ENCODE measurements at places on chromosomes 1 and 21.

DNA sequence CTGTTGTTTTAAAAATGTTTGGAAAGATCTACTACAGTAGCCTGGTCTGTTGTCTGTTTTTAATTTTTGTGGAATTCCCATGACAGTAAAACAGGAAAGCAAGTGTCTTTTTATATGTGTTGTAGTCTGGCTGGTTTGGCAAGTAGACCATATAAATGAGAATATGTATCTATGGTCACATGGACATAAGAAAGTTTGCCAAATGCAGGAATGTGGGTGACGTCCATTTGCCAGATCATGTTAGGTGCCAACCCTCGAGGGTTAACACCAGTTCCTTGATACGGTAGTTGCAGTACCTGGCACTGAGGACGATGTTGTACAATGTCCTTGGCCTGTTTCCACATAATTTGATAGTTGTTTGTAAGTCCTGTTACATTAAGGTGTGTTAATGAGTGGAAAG is 6.2 kb downstream of the DAP3 start:
- no peak for DNase-seq

DNA sequence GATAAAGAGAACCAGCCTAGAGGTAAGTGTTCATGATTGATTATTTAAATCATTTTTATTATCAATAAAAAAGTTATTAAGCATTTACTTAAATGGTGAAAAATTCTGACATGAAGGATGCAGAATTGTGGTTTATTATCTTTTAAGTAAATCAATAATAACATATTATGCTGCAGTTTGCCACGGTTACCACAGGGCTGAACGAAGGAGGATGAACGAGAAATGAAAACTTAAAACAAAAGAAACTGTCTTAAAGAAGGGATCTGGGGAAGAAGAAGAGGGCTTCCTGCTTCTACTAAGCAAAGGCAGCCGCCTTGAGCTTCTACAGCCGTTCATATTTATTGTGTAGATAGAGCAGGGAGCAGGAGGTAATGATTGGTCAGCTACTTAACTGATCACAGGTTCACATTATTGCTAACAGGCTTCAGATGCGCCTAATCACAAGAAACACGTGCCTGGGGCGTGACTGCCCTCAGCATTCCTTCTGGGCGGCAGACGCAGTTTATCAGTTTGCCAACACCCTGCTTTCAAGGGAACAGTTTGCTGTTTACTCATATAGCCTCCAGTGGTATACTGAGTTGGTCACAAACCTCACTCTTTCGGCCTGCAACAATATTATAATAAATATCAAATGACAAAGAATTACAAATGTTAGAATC is 5.8 kb upstream of the FNBP1L start:
- DNase-seq, result no peak

DNA sequence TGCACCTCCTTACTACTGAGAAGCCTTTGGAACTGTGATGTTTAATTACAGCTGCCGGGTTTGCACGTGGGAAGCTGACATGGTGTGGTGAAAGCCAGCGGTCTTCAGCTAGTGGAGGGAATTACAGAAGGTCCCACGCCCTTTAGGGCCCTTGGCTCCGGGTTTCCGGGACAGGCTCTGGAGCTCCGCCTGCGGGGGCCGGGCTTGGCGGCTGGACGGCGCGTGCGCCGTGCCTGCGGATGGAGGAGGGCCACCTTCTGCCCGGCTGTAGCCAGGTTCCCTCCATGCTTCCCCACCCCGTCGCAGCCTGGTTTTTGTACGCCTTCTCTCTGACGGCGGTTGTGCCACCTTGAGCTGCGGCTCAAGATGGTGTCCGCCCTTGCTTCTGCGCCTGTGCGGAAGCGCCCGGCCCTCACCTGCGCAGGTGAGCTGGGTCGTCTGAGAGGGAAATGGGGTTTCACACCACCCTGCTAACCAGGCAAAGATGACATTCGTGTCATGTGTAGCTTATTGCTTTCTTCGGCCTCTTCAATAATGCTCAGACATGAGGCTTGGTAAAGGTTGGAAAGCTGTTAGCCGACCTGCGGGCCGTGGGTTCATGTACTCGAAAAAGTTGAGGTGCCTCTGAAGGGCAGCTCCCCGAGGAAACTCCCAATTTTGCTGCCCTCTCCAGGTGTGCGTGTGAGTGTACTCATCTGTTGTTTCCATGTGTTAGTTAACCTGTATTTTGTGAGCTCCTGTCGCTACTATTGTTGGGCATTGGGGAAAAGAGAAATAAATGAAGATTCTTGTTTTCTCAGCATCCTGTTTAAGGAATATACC is 36.6 kb upstream of the OPRD1 start:
- DNase-seq, result no peak

DNA sequence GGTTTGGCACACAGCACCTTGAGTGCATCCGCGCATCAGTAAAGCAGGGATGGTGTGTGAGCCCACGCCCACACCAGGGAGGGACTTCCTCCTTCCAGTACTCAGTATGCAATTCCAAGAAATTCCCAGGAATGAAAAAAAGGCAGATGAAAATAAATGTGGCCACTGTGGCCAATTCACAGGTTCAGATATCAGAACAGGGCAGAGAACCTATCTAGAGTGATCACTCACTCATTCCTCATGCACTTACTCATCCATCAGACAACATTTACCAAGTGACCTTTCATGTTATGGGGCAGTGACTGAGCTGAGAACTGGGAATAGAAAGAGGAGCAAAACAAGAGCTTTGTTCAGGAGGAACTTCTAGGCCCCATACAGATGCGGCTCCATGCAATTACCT is 113.7 kb downstream of the ZSCAN20 start:
- DNase-seq, result no peak

DNA sequence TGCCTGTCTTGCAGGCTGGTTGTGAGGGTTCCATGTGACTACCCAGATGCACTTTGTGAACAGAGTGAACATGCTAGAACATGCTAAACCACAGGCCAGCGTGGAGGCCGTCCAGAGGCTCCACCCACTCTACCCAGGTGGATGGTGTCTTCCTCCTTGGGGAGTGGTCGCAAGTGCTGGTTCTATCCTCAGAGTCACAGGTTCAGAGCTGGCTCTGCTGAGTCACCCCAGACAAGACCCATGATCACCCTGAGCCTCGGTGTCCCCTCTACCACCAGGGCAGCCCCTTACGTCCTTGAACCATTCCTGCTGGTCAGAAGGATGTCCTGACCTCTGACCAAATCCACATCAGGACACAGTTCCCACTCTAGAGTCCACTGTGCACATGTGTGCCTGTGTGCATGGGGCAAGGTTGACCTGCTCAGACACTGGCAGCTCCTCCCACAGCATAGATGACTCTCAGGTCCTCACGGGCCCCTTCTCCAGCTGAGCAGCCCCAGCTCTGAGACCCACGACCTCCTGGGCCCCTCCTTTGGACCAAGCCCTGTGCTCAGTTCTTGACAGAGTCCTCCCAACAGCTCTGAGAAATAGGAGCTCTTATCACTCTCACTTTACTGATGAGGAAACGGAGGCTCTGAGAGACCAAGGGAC is 391.8 kb downstream of the MATN1 start:
- DNase-seq, result no peak

- DNase-seq, result no peak
These were observed 506 bp downstream of the C1orf50 start for GRCh38 chr1:42767510-42768000.

DNA sequence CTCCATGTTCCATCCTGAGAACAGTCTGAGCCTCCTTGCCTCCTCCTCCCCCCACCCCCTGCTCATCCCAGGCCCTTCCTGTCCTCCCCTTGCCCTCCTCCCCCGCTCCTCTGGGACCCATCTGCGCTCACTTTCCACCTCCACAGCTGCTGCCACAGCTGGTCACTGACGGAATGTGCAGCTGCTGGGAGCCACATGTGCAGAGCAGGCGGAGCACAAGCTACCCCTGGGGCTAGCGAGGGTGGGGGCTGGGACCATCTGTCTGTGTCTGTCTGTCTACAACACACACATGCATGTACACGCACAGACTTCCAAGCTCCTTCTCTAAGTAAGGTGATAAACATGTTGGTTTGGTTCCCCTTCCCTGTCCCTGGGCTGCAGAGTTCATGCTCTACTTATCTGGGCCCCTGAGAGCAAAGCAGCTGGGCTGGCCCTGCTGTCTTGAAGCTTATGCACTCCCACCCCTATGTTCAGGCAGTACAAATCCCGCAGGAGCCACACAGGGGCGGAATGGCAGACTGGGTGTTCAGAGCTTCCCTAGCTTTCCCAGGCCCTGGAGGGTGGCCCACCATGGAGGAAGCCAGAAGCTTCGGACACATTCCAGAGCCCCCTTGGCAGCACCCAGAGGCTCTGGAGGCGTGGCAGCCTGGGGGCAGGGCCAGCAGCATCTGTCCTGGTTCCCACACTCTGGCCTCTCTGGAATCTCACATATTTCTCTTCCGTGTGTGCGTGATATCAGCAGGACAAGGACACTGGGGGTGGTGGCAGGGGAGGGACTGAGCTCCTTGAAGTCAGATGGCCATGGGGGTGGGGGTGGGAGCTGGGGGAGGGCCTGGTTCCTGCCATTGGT is 7.0 kb upstream of the HEYL start:
- DNase-seq, result no peak

DNA sequence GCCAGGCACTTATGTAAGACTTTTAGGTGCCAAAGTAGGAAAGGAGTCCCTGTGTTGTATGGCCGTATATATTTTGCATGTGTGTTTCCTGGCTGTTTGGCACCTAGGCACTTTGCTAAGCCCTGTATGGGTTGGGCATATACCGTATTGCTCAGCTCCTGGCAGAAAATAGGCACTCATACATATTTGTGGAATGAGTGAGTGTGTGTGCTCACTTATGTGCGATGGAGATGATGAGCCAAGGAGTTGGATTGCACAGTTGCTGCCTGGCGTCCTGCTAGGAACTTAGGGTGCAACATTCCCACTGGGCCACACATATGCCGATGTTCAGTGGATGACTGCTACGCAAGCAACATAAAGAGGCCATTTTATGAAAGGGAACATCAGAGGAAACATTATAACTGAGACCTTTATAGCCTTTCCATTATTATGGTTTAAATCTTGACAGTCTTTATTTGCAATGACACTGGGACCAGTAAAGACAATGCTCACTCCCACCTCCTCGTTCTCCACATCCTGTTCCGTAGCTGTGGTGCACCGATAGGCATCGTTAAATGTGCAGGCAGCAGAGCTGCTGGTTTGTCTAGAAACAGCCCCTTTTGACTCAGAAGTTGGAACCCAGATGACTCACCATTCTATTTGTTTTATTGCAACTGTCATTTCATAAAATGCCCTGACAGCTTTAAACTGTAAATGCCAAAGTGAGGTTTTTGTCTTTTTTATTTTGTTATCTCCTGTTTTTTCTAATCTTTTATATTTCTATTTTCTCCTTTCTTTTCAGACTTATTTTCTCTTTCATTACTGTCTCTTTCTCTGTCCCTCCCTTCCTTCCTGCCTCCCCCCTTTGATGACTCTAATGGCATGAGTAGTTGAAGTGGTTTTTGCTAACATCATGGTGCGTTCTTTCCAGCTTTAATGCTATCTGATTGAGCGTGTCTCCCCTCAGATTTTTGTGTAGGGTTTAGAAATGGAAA is 36.1 kb downstream of the PEX14 start:
- no peak for DNase-seq

- no peak for DNase-seq
These were observed 11.5 kb upstream of the PLD5 start for GRCh38 chr1:242535986-242536385.

GRCh38 chr1:154818911-154819310 is 51.2 kb downstream of the KCNN3 start:
- DNase-seq, result no peak

DNA sequence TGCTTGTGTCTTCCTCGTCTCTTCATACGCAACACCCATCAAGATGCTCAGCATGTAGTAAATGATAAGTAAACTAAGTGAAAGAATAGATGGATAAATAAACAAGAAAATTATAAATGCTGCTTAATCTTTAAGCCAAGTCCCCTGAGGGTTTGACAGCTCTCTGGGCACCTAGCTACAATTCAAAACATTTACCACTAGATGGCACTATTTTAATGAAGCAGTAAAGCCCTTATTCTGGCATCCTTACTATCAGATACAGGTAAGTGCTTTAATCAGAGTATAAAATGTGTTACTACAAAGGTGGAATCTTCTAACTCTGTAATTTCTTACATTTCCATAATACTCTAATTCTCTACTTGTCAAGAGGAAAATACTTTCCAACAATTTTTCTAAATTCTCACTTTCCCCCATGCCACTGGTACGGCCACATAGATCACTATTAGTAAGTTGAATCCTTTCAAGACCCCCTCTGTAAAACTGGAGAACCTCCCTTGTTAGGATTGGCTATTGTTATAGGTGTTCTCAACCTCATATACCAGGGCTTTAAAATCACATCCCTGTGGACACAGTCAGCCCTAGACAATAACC is 137.8 kb downstream of the BARHL2 start:
- no peak for DNase-seq

DNA sequence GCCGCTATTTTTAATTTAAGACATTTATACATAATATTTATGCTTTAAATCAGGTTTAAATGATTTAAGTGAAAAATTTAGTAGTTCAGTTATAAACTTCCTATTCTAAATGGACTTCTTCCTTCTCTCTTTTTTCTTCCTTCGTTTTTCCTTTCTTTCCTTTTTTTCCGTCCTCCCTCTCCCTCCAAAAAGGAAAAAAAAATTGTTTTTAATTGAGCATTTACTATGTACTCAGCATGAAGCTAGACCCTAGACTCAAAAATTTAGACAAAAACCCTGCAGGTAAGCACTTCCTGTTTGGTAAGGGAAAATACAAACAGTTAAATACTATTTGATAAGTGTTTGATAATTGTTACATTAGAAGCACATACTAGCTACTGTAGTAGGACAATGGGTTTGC is 2.6 kb upstream of the TM2D1 start:
- no peak for DNase-seq

DNA sequence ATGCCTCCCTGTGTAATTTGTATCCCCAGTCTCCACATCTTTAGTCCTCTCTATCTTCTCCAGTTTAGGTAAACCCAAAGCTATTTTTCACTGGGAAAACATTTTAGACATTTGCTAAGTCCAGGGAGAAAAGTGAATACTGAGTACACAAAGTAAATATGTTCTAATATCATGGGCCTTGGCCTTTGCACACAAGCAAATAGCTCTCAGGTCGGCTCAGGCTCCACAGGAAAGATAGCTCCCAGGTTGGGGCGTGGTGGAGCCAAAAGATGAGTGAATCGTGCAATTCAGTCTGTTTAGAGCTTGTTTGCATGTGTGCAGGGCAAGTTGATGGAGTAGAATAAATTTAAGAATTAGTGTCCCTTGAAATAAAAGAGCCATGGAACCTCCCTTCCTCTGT is 7.9 kb downstream of the RGSL1 start:
- no peak for DNase-seq

DNA sequence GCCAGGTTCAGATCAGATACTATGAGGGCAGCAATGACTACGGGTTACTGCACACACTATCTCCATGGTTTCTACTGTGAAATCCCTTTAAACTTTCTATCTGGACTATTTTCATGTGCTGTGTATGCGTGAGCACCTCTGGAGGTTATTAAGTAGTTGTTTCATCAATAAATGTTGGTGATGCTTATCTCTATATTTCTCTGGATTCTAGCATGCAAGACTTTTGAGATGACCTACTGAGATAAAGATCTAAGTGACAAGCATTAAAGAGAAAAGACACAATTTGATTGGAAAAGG is 194.0 kb downstream of the NRIP1 start:
- no peak for DNase-seq

DNA sequence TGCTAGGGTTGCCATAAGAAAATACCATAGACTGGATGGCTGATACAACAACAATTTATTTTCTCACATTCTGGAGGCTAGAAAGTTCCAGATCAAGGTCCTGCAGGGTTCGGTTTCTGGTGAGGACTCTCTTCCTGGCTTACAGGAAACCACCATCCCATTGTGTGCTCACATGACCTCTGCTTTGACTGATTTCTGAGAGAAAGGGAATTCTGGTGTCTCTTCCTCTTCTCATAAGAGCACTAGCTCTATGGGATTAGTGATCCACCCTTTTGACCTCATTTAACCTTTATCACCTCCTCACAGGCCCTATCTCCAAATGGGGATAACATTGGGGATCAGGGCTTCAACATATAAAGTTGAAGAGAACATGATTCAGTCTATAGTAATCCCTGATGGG is 47.5 kb downstream of the MRPL39 start:
- no peak for DNase-seq

Measured in cortex of kidney (tissue), 1 donor.